ENCODE measurements at places on chromosomes 7 and 10. TPM values are rescaled to one million over a fixed set of nuclear protein-coding genes. Genes with fewer than 3 reads are reported as not detected.

DNA sequence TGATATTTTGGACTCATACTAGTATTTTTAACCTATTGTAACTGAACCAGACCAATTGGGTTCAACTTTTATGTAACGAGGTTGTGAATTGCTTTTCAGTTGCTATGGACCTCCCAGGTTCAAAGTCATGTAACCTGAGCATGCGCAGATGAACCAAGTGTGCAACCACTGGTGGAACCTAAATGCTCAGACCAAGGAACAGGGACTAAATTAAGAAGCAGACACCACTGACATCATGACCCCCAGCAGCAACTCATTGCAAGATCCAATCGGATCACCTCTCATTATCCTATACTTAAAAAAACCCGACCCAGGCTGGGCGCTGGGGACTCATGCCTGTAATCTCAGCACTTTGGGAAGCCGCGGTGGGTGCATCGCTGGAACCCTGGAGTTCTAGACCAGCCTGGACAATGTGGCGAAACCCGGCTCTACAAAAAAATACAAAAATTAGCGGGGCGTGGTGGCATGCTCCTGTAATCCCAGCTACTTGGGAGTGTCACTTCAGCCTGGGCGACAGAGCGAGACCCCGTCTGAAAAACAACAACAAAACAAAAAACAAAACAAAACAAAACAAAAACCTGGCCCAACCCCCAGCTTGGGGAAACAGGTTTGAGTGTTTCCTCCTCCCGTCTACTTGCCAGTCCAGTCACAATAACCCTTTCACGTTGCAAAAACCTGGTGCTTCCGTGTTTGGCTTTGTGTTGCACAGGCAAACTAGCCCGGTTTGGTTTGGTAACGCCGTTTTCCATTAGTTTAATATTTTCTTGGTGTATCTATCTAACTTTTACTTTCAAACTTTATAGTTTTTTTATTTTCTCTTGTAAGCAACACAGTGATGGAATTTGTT lies 11.3 kb upstream of the ZNF518A start:
- peaks cover 80% of the 10 kb centered on the region for H3K27me3 ChIP-seq
- H3K36me3 ChIP-seq = no peaks in the 10 kb centered on the region
- no peaks in the 10 kb centered on the region for H3K4me1 ChIP-seq
- H3K4me3 ChIP-seq = no peak overlapping the region
- DNase-seq = peak; percentile 62
- no peak overlapping the region for H3K27ac ChIP-seq

SPDYE2B gene
- not detected for total RNA-seq

NPY4R2 gene
- 1.3 TPM for total RNA-seq

- peaks cover 46% of the 10 kb centered on the region for H3K4me1 ChIP-seq
- no peaks in the 10 kb centered on the region for H3K36me3 ChIP-seq
- peak overlapping the region; percentile 48 for H3K27ac ChIP-seq
- H3K4me3 ChIP-seq = no peak overlapping the region
- H3K27me3 ChIP-seq = no peaks in the 10 kb centered on the region
- DNase-seq = no peak
Observed at GRCh38 chr7:151868396-151869108, 8.4 kb downstream of the PRKAG2 start.

GRCh38 chr7:26381476-26382353 lies 90.1 kb downstream of the SNX10 start:
- no peaks in the 10 kb centered on the region for H3K36me3 ChIP-seq
- H3K27ac ChIP-seq = no peak overlapping the region
- H3K4me1 ChIP-seq = peaks cover 6% of the 10 kb centered on the region
- H3K4me3 ChIP-seq = no peak overlapping the region

GRCh38 chr7:30163231-30163894 lies 28.6 kb downstream of the MTURN start:
- no peak for DNase-seq
- H3K4me1 ChIP-seq = peaks cover 63% of the 10 kb centered on the region
- no peaks in the 10 kb centered on the region for H3K27me3 ChIP-seq
- peak overlapping the region; percentile 56 for H3K27ac ChIP-seq
- H3K36me3 ChIP-seq = peaks cover 6% of the 10 kb centered on the region
- H3K4me3 ChIP-seq = no peak overlapping the region

GRCh38 chr10:44183667-44184632 lies 200.9 kb downstream of the CXCL12 start:
- no peaks in the 10 kb centered on the region for H3K27me3 ChIP-seq
- no peaks in the 10 kb centered on the region for H3K36me3 ChIP-seq
- no peak overlapping the region for H3K4me3 ChIP-seq
- no peak overlapping the region for H3K27ac ChIP-seq
- DNase-seq = no peak
- peaks cover 11% of the 10 kb centered on the region for H3K4me1 ChIP-seq

MSMB gene
- total RNA-seq = not detected

SRRM3 gene
- 8.4 TPM for total RNA-seq

DNA sequence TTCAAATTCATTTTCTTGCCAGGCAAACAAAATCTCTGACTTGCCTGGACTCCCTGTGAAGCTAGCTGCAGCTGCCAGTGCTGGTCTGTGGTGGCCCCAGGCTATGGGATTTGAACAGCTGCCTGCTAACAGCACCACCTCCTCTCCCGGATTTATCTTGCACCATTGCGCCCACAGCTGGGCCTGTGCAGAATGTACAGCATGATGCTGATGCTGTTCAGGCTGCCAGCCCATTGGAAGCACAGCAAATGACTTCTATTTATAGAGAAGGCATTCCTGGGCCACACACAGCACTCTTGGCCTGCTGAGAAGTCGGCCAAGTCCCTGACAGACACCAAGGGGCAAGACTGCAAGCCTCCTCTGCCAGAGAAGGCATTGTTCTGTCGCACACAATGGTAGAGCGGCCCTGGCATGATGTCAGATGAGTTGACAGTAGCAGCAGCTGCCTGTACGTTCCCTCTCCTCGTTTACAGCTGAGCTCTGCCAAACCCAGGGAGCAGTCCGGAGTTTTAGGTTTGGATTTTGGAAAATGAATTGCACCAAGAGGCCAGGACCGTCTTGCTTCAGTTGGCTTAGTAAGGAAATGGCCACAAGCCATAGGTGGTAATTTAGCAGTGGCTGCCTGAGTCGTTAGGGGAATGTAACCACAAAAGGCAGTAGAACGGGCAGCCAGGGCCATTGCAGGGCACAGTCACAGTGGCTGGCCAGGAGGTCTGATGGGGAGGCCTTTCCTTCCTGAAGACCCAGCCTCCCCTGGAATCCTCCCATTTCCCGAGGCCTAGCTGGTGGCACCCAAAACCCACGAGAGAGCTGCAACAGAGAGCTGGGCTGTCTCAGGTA lies 38.5 kb downstream of the MTURN start:
- H3K36me3 ChIP-seq = no peaks in the 10 kb centered on the region
- peaks cover 62% of the 10 kb centered on the region for H3K4me1 ChIP-seq
- H3K4me3 ChIP-seq = no peak overlapping the region
- H3K27me3 ChIP-seq = no peaks in the 10 kb centered on the region

GRCh38 chr7:39458061-39458745 lies 108.0 kb upstream of the YAE1 start:
- H3K27me3 ChIP-seq = peaks cover 3% of the 10 kb centered on the region
- H3K4me1 ChIP-seq = no peaks in the 10 kb centered on the region
- DNase-seq = no peak
- no peaks in the 10 kb centered on the region for H3K36me3 ChIP-seq
- no peak overlapping the region for H3K27ac ChIP-seq

ENO4 gene
- not detected for total RNA-seq

PRDX3 gene
- total RNA-seq = 78.3 TPM

ZNF727 gene
- 1.9 TPM for total RNA-seq

DNA sequence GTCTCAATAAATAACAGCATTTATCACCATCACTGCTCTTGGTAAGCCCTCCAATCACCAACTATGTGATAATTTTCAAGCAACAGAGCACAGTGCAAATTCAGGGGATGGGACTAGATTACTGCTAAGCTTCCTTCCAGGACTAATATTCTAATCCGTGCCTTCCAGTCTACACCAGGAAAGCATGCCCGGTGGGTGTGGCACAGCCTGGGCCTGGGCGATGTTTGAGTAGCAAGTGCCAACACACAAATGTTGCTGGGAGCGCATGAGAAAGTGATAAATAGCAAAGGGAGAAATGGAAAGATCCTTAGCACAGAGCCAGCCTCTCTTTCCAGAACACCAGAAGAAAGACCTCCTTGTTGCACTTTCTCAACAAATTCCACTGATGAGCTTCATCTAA lies 13.5 kb upstream of the TM9SF3 start:
- no peak for DNase-seq
- H3K36me3 ChIP-seq = no peaks in the 10 kb centered on the region
- H3K4me1 ChIP-seq = no peaks in the 10 kb centered on the region
- no peak overlapping the region for H3K4me3 ChIP-seq
- peaks cover 5% of the 10 kb centered on the region for H3K27me3 ChIP-seq

GRCh38 chr7:40582539-40582938 lies 447.7 kb downstream of the SUGCT start:
- H3K27me3 ChIP-seq = no peaks in the 10 kb centered on the region
- H3K4me1 ChIP-seq = no peaks in the 10 kb centered on the region
- no peak overlapping the region for H3K4me3 ChIP-seq
- H3K27ac ChIP-seq = no peak overlapping the region
- DNase-seq = no peak

- DNase-seq = no peak
- no peaks in the 10 kb centered on the region for H3K27me3 ChIP-seq
- peaks cover 32% of the 10 kb centered on the region for H3K36me3 ChIP-seq
- no peak overlapping the region for H3K4me3 ChIP-seq
- H3K27ac ChIP-seq = peak overlapping the region; percentile 29
- H3K4me1 ChIP-seq = peaks cover 31% of the 10 kb centered on the region
Observed at GRCh38 chr7:77570330-77571011, 33.4 kb downstream of the PTPN12 start.

ELMO1 gene
- 29.2 TPM for total RNA-seq

GRCh38 chr7:80647436-80647835 lies 9.0 kb downstream of the CD36 start:
- H3K27ac ChIP-seq = no peak overlapping the region
- no peak for DNase-seq
- no peak overlapping the region for H3K4me3 ChIP-seq
- H3K4me1 ChIP-seq = peaks cover 28% of the 10 kb centered on the region

GRCh38 chr7:46239846-46240245 lies 318.8 kb upstream of the IGFBP3 start:
- H3K4me3 ChIP-seq = no peak overlapping the region
- no peak overlapping the region for H3K27ac ChIP-seq
- H3K4me1 ChIP-seq = no peaks in the 10 kb centered on the region
- no peak for DNase-seq
- no peaks in the 10 kb centered on the region for H3K36me3 ChIP-seq

GRCh38 chr10:71006506-71006905 lies 118.1 kb upstream of the PCBD1 start:
- H3K36me3 ChIP-seq = no peaks in the 10 kb centered on the region
- no peak overlapping the region for H3K27ac ChIP-seq
- peaks cover 25% of the 10 kb centered on the region for H3K27me3 ChIP-seq
- no peaks in the 10 kb centered on the region for H3K4me1 ChIP-seq

- no peak overlapping the region for H3K27ac ChIP-seq
- DNase-seq = peak; percentile 50
- peaks cover 13% of the 10 kb centered on the region for H3K4me1 ChIP-seq
- H3K27me3 ChIP-seq = no peaks in the 10 kb centered on the region
Observed at GRCh38 chr7:45975847-45976484, 54.9 kb upstream of the IGFBP3 start.

DNA sequence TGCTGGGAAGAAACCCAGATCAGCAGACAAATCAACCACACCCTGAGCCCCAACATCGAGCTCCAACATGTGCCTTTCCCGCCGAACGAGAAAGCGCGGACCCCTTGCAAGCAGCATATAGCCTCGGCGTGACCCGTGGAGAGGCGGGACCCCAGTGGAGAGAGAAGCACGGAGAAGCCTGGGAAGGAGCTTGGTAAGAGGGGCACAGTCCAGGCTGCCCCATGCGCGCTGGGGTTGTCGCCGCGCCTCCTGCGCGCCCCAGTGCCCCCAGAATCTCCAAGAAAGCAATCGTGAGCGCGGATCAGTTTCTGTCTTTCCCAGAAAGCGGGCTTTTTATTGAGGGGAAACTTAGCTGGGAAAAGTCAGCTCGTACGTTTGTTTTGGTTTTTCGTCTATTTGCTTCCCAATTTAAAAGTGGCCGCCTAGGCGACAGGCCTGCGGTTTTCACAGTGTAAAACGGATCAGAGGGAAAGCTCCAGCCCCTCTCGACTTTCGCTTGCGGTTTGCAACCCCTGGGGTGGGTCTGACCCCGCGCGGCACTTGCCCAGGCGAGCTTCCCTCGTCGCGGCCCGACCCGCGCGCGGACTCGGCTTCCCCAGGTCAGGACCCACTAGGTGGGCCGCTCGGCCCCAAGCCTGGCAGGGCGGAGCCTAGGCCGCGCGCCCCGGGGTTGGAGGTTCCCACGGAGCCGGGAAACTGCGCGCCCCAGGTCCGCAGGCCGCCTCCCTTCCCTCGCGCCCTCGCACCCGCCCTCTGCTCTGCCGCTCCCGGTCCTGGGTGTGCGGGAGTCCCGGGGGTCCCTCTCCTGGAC lies 31.1 kb downstream of the SKIDA1 start:
- peak overlapping the region; percentile 57 for H3K27ac ChIP-seq
- H3K4me1 ChIP-seq = peaks cover 29% of the 10 kb centered on the region
- peak overlapping the region; percentile 80 for H3K4me3 ChIP-seq
- no peak for DNase-seq

- no peaks in the 10 kb centered on the region for H3K4me1 ChIP-seq
- H3K36me3 ChIP-seq = no peaks in the 10 kb centered on the region
- no peaks in the 10 kb centered on the region for H3K27me3 ChIP-seq
- no peak overlapping the region for H3K27ac ChIP-seq
Observed at GRCh38 chr7:70660819-70661191, 471.1 kb upstream of the GALNT17 start.

GRCh38 chr7:155450970-155451801 lies 6.7 kb upstream of the EN2 start:
- H3K4me3 ChIP-seq = no peak overlapping the region
- no peak overlapping the region for H3K27ac ChIP-seq
- H3K36me3 ChIP-seq = no peaks in the 10 kb centered on the region
- peaks cover 100% of the 10 kb centered on the region for H3K27me3 ChIP-seq
- H3K4me1 ChIP-seq = peaks cover 44% of the 10 kb centered on the region

SEMA3D gene
- total RNA-seq = 3.4 TPM

C10orf62 gene
- not detected for total RNA-seq

- H3K4me1 ChIP-seq = no peaks in the 10 kb centered on the region
- no peak overlapping the region for H3K27ac ChIP-seq
- H3K4me3 ChIP-seq = no peak overlapping the region
- no peaks in the 10 kb centered on the region for H3K27me3 ChIP-seq
Observed at GRCh38 chr7:129067943-129068548, 13.1 kb upstream of the TNPO3 start.

DNA sequence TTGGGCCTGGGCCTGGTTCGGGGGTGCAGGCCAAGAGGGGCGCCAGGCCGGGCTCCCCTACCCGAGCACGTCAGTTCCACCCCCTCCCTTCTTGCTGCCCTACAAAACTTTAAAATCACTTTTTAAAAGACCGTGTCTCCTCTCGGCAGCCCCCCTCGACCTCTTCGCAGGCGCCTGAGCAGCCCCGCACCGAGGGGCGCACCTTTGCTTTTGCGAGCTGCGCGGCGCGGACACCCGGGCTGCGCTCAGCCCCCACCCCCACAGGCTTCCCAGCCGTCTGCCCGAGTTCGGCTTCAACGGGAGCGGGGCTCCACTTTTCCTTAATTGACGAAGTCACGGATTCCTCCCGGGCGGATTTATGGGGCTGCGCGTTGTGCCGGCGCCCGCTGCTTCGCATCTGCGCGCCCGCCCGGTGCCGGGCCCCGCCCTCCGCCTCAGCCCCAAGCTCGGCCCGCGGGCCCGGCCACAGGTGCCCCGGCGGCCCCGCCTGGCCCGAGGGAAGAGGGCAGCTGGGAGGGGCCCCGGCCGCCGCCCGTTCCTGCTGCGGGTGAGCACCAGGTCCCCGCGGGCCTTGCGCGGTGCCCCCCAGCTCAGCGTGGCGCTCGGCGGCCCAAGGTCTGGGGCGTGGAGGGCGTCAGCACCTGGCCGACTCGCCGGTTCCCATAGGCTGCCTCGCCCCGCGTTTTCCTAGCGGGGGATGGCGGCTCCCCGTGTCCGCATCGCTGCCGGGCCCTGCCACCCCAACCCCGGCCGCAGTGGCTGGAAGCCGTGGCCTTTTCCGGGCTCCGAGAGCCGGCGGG lies 10.8 kb upstream of the MNX1 start:
- H3K36me3 ChIP-seq = no peaks in the 10 kb centered on the region
- peaks cover 44% of the 10 kb centered on the region for H3K4me1 ChIP-seq
- no peak overlapping the region for H3K27ac ChIP-seq
- DNase-seq = peak; percentile 50

All from suprapubic skin (tissue), 4 donors.